Fibroblast of skin of scalp (primary cell): ENCODE measurements at places on chromosomes 12 and 14.

DNA sequence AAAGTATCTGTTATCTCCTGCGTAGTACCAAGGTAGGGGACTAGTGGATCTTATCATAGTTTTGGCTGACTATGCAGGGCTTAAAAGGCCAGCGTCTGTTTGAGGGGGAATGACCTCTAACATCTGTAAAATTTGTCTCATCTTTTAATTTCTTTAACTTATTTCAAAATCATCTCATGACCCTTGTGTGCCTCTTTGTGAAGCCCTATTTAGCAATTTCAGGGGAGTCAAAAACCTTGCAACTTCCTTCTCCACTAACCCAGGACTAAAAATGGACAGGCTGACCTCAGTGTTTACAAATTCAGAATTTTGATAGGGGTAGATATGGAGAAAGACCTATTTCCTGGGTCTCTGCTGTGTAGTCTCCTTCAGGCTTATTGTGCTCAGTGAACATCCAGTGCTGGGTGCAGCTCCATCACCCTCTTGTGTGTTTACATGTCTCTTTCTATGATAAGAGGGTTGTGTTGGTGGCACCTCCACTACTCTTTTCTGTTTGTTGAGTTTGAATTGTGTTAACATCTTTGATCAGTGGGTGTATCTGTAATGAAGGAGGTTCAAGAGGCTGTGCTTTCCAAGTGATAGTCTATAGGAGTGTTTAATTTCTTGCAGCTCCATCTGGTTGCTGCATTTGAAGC, 14.3 kb downstream of the NECAP1 start:
- no peak for DNase-seq

DNA sequence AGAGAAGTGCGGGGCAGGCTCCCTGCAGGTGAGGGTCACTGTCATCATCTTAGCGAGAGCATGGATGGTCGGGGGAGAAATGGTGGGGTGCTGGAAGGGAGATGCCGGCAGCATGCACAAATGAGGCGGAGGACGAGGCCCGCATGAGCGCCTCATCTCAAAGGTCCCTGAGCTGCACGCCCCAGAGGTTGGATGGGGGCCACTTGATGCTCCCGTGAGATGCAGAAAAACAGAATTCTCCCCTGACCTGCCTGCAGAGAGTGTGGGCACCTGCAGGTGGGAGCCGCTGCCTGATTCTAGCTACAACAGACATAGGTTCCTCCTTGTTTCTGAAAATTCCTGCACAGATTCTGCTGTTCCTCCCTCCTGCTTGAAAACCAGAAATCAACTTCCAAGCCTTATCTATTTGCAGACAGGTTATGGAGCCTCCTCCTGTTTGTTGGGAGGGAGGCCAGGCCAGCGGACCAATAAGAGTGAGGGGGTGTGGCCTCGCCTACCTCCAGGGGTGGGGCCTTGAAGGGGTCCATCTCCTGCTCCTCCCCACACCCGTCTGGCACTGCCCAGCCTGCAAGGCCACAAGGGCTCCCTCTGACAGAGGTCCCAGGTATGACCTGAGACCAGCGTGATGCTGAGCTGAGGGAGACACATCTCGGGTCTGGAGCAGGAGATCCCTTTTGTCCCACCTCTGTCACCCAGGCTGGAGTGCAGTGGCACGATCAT, 67.2 kb downstream of the KDM2B start:
- DNase-seq, result no peak

GRCh38 chr12:63997198-63997597, 152.7 kb downstream of the SRGAP1 start:
- DNase-seq, result no peak

GRCh38 chr12:124861898-124862676, 1.6 kb downstream of the SCARB1 start:
- DNase-seq, result no peak

DNA sequence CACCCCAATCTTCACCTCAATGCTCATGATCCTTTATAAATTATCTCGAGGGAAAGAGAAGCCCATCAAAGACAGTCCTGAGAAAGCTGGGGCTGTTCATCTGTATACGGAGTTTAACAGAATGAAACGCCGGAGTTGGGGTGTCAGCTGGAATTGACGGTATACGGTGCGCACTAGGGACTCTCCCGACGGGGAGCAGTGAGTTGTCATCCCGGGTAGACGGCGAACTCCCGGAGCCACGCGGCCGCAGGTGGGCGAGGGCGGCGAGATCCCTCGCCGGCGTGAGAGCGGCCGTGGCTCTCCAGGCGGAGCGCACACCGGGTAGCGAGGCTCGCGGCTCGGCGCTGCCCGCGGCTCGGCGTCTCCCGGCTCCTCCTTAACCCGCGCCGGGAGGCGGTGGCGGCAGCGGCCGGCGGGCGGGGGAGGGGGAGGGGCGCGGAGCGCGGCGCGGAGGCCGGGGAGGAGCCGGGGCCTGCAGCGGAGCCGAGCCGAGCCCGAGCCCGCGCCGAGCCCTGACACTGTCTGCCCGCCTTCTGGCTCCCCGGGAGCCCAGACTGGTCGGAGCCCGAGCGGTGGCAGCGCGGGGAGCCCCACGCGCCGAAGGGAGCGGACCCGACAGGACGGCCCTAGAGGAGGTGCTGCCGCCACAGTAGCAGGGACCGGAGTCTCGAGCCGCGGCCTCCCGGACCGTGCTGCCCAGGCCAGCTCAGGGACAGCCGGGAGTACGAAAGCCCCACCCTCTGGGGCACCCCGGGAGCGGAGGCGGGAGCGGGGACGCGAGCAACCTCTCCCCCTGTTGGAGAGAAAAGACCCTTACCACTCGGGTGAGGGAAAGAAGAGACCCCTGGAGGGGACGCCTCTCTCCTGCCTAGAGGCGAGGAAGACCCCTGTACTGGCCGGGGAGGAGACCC, at the start of gene FOXJ2:
FOXJ2 (plus strand) TSS at position 475 of the 911 bp plus-strand sequence. CDS start 7,117 bp downstream, outside the sequence.
- DNase-seq, result peak; percentile 78

DNA sequence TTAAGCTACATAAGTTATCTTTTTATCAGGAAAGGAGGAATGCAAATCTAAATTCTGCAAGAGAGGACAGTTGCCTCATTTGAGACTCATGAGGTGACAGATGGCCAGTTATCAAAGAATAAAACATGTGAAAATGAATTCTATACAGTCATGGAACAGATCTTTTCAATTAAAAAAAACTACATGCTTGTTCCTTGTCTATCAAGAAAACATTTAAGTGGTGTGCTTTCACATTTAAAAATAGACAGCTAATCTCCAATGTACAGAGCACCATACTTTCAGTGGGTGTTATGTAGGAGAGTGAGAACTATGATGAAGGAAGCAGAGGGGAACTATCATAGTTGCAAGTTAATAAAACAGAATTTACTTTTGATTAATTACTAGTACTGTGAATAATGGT, 76.7 kb upstream of the TTC7B start:
- no peak for DNase-seq

DNA sequence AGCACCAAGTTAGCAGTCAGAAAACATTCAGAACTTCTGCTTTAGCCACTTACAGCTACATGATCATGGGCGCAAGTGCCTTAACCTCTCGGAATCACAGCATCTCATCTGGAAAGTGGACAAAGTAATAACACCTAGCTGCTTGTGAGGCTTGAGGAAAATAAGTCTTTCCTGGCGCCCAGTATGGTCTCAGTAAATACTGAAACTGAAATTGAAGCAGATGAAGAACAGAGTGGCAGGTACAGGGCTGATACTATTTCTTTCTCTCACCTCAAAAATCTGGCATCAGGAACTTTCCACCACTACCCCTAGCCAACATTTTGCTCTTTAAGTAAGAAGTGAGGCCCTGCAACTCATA, 129.7 kb upstream of the FUT8 start:
- no peak for DNase-seq
